ENCODE measurements at places on chromosomes 5 and 9. TPM values are rescaled to one million over a fixed set of nuclear protein-coding genes. Genes with fewer than 3 reads are reported as not detected.

DNA sequence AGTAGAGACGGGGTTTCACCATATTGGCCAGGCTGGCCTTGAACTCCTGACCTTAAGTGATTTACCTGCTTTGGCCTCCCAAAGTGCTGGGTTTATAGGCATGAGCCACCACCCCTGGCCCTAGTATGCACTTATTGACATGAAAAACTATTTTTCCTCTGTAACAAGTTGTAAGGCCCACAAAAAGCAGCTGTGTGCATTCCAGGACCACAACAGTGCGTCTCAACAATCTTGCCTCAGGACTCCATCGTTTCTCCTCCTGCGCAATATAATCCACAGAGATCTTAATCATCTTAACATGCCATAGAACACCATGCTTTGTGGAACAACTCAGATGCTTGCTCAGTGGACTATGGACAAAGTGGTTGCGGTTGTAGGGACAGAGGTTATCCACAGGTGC is 10.2 kb downstream of the OR2V1 start:
- no peak for DNase-seq

- no peak for DNase-seq
These were observed 22.2 kb downstream of the SLC46A2 start for GRCh38 chr9:112868461-112868860.

DNA sequence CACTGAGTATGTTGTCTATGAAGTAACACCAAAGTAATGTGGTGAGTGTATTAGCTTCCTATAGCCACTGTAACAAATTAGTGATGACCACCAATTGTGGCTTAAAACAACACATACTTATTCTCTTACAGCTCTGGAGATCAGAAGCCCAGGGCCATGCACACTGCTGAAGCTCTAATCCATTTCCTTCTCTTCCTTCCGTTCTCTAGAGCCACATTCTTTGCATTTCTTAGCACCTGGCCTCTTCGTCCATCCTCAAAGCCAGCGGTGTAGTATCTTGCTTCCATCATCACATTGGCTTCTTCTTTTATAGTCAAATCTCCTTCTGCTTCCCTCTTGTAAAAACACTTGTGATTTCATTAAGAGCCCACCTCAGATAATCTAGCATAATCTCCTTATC is 230.3 kb upstream of the RFX3 start:
- DNase-seq = no peak

DNA sequence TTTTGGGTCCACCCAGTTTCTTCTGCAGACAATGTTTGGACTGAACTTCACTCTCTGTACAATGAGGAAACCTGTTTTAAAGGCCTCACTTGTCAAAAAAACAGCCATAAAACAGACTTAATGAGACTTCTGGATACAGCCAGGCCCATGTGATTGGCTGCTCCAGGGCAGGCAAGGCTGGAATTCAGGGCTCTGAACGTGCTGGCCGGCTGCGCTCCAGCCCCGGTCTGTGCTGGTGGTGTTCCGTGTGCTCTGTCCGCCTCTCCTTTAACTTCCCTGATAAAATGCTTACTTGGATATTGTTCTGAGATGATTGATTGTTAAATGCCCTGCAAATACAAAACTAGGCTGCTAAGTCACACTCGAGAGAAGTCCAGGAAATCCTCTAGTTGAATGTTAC is 131.2 kb upstream of the KLF4 start:
- no peak for DNase-seq

DNA sequence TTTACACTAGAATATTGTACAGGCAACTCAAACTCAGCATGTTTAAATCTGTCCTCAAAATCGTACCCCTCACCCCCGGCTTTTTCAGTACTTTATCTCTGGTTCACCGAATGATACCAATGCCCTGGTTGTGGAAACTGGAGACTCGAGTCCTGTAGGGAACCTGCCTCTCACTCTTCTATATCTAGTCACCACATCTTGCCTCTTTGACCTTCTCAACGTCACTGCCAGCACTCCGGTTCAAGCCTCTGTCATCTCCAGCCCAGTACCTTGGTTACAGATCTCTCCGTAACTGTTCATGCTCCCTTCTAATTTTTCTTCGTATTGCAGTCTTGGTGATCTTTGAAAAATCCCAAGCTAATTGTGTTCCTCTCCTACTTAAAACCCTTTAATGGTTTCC is 6.7 kb downstream of the SLC44A1 start:
- no peak for DNase-seq

- DNase-seq = no peak
These were observed 439.0 kb upstream of the MPDZ start for GRCh38 chr9:13718539-13718938.

DNA sequence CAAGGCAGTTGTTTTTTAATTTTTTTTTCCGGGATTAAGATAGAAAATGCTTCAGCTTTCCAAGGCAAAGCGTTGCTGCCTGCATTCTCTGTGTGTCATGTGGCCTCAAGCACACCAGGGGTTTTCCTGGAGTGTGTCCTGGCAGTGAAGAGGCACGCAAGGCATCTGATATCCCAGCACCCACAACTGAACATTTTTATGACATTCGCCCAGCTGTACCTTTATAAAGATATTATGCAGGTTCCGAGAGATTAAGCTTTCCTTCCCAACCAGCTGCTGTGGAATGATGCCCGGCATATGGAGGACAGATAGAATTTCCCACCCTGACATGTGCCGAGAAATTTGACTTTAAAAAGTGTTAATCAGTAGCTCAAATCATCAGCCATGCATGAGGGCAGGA is 205.6 kb downstream of the GADD45G start:
- no peak for DNase-seq

GRCh38 chr5:146779211-146779869 is 99.2 kb downstream of the PPP2R2B start:
- DNase-seq = no peak

- DNase-seq = peak; percentile 44
These were observed 88.5 kb downstream of the SUSD1 start for GRCh38 chr9:112086627-112087026.

The FANCC gene
- total RNA-seq = 27.0 TPM
